RWPE2 (cell line): ENCODE measurements at places on chromosomes 7 and 10.

DNA sequence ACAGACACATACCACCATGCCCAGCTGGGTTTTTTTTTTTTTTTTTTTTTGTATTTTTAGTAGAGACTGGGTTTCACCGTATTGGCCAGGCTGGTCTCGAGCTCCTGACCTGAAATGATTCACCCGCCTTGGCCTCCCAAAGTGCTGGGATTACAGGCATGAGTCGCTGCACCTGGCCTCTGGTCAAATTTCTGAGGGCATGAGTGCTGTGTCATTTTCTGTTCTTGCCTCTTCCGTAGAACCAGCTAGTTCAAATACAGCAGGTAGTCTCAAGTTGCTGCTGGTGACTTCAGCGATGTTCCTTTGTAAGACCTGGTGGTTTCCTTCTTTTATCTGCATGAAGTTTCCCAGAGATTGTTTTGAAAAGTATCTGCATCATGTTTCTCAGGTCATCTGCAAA, 134.8 kb upstream of the SHH start:
- no peak overlapping the region for H3K4me3 ChIP-seq
- no peaks in the 10 kb centered on the region for H3K36me3 ChIP-seq
- no peak for DNase-seq
- peaks cover 11% of the 10 kb centered on the region for H3K4me1 ChIP-seq

DNA sequence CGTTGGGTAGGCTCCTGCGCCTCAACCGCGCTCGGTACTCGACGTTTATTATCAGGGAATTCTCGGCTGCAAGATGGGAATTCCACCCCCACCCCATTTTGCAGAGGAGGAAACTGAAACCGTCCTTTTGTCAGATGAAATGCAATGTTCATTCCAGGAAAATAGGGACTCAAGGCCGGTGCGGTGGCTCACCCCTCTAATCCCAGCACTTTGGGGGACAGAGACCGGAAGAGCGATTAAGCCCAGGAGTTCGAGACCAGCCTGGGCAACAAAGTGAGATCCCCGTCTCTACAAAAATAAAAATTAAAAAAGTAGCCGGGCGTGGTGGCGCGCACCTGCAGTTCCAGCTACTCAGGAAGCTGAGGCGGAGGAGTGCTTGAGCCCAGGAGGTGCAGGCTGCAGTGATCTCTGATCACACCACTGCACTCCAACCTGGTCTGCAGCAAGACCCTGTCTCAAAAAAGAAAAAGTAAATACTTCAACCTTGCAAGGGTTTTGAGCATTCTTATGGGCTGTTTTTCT, 720 bp upstream of the RFC2 start:
- peak overlapping the region; percentile 53 for H3K27ac ChIP-seq
- H3K4me3 ChIP-seq = peak overlapping the region; percentile 84
- H3K36me3 ChIP-seq = peaks cover 23% of the 10 kb centered on the region

DNA sequence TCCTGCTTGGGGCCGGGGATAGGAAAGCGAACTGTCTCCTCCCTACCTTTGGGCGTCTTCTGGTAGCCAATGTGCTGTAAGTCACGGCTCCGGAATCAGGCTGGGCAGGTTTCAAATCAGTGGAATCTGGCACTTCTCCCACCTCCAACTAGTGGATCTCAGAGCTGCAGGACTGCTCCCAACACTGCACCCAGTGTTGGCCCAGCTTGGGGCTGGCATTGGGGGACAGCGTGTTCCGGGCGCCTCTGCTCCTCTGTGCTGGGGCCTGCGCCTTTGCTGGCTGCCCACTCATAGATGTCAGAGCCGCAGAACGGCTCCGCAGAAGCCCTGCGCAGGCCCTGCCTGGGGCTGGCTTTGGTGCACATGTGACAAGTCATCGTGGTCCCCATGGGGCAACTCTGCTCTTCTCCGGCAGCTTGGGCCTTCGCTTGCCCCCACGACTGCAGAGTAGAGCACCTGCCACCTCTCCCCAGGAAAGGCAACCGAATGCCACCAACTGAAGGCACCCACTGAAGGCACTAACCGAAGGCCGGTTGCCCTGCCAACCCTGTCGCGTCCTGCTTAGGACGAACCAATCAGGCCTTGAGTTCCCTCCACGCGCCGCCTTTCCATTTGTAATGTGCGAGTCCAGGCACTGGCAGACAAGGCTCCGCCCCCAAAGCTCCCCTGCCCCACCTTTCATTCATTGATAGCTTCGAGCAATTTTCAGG, 85.5 kb upstream of the ABI1 start:
- H3K4me1 ChIP-seq = no peaks in the 10 kb centered on the region
- no peaks in the 10 kb centered on the region for H3K27me3 ChIP-seq
- no peak overlapping the region for H3K27ac ChIP-seq
- H3K4me3 ChIP-seq = no peak overlapping the region

GRCh38 chr7:133763076-133763640, 364.0 kb upstream of the LRGUK start:
- DNase-seq = no peak
- H3K36me3 ChIP-seq = no peaks in the 10 kb centered on the region
- no peak overlapping the region for H3K4me3 ChIP-seq
- no peak overlapping the region for H3K27ac ChIP-seq
- H3K4me1 ChIP-seq = no peaks in the 10 kb centered on the region

- H3K27ac ChIP-seq = no peak overlapping the region
- no peaks in the 10 kb centered on the region for H3K4me1 ChIP-seq
- DNase-seq = no peak
- no peak overlapping the region for H3K4me3 ChIP-seq
- H3K36me3 ChIP-seq = no peaks in the 10 kb centered on the region
- H3K27me3 ChIP-seq = no peaks in the 10 kb centered on the region
These were observed 228.6 kb upstream of the TMEM72 start for GRCh38 chr10:44682507-44682906.
